ENCODE measurements at places on chromosomes 3 and 15.

GRCh38 chr15:60390871-60391501 is 6.8 kb downstream of the ANXA2 start:
- no peak for DNase-seq

DNA sequence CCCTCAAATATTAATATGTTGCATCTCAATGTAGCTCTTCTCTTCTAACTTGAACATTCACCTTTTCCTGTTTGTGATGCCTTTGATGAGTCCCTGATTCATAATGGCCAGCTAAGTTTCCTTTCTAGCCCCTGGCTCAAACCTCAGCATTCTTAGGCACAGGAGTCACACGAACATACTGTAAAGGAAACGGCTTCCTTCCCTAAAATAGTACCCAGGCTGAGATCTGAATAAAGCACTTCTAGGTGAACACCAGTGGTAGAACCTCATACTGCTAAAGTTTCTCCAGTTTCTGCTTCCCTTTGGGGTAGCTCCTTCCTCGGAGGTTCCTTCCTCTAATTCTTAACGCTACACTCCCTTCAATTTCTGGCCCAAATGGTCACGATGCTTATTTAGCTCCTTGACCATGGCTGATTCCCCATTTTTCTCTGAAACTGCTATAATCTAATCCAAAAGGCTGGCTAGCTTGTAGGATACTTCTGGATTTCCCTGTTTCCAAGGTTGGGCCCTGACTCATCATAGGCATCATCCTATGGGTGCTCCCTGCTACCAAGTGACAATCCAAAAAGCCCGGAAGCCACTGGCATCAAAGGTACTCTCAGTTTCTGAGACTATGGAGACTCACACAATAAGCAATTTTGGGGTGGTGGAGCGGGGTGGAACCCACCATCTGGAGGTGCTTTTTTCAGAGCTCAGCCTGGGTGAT is 2.4 kb downstream of the ANAPC13 start:
- DNase-seq, result no peak

DNA sequence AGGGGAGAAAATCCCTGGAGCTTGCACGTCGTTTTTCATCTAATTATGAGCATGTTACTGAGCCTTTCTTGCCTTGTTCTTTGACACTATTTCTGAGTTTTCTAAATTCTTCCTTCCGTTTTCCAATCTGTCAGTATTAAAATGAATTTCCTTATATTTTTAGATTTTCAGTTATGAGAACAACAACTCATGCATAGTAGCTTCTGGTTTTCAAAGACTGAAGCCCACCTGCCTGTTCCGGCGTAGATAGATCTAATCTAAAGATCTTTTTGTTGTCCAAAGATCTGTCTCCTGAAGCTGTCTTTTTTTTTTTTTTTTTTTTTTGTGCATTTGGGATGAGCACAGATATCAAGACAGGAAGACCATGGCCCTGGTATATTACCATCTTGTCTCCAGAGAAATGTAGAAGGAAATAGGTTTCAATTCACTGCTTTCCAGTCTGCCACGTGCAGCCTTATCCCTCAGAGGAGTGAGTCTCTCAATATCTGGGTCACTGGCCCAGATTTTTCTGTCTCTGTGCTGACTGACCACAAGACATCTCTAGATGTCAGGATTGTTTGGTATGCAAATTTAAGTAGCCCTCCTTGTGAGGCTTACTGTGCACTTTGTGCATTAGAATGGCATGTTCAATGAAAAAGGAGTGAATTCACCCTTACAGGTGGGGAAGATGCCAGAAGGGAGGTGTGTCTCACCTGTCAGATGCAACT is 222.3 kb upstream of the TMC3 start:
- DNase-seq, result no peak

DNA sequence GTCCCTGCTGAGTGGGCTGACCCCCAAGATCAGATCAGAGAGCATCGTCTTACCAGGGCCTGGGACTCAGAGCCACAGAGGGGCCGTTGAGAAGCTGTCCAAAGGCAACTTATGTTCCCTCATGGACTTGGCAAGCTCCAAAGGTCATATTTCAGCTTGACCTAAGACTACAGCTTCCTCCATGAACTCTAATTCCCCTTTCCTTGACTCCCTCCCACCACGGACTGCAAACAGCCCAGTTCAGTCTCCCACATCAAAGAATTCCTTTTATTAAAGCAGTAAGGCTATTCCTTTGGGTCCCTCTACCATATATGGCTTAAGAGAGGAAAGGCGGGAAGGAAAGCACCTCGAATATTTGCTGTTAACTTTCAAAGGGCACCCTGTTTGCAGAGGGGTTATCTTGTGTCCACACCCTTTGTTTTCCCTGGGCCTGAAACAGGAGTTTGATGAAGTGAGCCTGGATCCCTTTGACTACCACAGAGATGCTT is 146.1 kb upstream of the THBS1 start:
- DNase-seq, result peak; percentile 8

- DNase-seq, result no peak
Observed at GRCh38 chr15:58473724-58474123, 41.9 kb downstream of the LIPC start.

DNA sequence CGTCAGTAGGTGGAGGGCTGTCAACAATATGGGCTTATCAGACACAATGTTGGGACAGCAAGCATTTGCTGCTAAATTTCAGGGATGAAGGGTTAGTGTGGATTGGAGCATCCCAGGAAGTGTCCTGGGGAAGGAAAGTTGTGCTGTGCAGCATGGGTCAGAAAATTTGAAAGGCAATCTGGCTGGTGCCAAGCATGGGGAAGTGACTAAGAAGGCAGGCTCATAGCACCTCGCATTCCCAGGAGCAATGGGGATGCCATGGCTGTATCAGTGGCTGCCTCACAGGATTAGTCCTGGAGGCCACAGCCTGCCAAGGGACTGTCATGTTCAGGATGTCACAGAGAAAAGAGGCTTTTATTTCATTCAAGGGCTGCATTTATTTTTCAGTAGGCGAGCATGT is 322.4 kb upstream of the TRIM42 start:
- DNase-seq, result no peak
